ENCODE measurements at places on chromosomes 6 and 20.
A peak's percentile ranks its signal among the peaks of the same experiment; 100 is the strongest.

DNA sequence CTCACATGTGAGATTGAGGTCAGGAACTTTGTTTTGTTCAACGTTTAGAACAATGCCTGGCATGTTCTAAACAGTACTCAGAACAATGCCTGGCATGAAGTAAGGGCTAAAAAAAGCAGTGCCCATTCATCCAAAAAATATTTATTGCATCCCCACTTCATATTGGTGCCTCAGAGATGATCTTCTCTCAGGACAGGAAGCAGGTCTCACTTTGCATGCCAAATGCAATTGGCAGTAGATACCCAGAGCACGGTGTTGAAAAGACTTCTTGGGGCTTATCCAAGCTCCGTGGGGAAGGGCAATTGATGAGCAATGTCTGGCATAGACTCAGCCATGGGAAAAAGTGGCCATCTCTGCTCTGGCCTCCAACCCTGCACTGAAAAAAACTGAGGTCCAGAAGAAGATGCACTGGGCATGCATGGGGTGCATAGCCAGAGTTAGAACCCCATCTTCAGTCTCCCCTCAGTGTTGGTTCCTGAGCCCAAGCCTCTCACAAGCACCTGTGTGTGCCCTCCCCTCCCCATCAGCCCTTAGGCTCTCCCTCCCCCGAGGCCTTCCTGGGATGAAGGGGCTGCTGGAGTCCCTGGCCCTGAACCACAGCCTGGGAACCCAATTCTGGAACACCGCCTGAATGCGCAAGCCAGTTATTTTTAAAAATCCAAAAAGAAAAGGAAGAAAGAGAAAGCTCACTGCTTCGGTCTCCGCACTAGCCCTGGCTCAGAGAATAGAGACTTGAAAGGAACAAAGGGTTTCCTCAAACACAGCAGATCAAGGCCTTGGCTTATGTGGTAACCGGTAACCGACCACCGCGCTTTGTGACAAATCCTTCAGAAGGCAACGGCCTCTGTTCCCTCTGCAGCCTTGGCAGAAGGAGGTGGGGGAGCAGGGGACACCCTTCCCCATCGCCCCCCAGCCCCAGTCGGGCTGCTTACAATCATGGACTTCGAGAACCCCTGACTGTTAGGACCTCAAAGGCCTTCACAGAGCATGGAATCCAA lies 78.5 kb upstream of the SIRPA start:
- no peak for ATAC-seq

GRCh38 chr6:106444777-106445507 lies 84.4 kb downstream of the CRYBG1 start:
- ATAC-seq, result peak; percentile 66

- no peak for ATAC-seq
These were observed 1.9 kb upstream of the BMP2 start for GRCh38 chr20:6765469-6766058.

GRCh38 chr6:86502497-86502896 lies 434.8 kb upstream of the HTR1E start:
- peak; percentile 39 for ATAC-seq

- peak; percentile 66 for ATAC-seq
These were observed 23.2 kb downstream of the PSMB1 start for GRCh38 chr6:170529839-170530469.

All from stimulated activated memory B cell treated with anti-CD40 and anti-IgM and Interleukin-4, amounts not matched to agents 10 μg/mL and 1 μg/mL and 100 μg/mL, for 72 hours (primary cell).